ENCODE measurements at places on chromosomes 6 and 20.

- DNase-seq: no peak
These were observed 30.2 kb upstream of the IL17A start for GRCh38 chr6:52155791-52156576.

DNA sequence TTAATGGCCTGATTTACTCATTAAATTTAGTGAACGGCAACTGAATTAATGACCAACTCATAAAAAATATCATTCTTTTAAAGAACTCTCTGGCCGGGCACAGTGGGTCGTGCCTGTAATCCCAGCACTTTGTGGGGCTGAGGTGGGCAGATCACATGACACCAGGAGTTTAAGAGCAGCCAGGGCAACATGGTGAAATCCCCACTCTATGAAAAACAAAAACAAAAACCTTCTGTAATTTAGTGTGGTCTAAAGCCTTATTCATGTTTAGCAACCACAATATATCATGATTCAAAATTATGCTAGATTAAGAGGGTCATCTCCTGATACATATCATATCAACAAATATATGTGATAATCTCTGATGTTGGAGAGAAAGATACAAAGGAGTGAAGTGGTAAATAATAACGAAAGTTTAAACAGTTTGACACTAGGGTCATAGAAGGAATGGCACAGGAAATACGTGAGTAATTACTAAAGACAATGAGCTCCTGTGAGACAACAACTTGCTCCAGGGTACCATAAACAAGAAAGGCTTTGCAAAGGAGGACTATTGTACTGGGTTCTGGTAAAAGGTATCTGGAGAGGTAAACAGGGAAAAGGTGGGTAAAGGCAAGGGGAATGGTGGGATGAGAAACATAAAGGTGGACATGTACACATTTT is 5.7 kb downstream of the ELOVL4 start:
- no peak for DNase-seq

GRCh38 chr6:73394577-73395354 is at the start of gene DDX43:
Gene DDX43, plus strand, starts transcription at chr6:73394828. Its CDS starts 78 bp downstream, at chr6:73394906.
- no peak for DNase-seq

DNA sequence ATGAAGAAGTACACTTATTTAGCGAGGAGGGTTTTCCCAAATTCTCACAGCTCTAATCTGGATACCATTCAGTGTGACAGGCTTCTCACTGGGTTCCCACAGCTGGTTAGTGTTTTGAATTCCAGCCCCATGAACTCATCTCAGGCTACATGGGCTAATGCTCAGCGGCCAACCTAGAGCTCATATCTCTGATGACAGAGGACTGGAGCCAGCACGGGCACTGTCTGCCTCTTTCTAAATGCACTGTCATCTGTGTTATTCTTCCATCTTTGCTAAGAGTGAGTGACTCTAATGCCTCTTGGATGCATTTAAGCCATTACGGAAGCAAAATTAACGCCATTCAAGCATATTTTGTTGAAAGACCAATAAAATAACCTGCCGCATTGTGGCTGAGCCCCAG is 308.9 kb upstream of the JAG1 start:
- DNase-seq: no peak

DNA sequence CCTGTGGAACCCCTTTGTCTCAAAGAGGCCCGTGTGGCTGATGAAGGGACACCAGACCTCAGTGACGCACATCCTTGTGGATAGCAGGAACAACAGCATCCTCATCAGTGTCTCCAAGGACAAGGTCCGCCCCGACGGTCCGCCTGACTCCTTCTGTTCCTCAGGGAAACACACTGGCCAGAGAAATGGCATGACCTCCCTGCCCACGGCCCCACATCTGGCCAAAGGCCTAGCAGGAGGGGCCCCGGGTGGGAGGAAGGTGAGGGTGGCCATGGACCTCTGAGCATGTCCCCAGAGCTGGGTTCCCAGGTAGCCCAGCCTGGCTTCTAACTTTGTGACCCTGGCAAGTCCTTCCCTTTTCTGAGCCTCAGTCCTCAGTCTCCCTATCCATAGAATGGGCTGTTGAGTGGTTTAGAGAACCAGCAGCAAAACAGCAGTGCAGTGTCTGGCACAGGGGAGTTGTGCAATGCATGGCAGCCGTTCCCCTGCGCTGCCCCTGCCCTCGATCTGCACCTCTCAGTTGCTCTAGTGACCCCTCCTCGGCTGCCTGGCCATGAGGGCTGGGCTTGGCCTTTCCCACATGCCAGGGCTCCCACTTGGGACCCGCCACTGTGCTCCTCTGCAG is 48.3 kb downstream of the EFCAB8 start:
- no peak for DNase-seq

- no peak for DNase-seq
These were observed 4.3 kb downstream of the CPXM1 start for GRCh38 chr20:2796011-2796660.

Data from stimulated activated CD4-positive, alpha-beta T cell treated with anti-CD3 and anti-CD28 coated beads, Interleukin-1b, Interleukin-23, amount 100 ng/mL, for 24 hours (primary cell).